ENCODE measurements at places on chromosomes 7 and 10.

DNA sequence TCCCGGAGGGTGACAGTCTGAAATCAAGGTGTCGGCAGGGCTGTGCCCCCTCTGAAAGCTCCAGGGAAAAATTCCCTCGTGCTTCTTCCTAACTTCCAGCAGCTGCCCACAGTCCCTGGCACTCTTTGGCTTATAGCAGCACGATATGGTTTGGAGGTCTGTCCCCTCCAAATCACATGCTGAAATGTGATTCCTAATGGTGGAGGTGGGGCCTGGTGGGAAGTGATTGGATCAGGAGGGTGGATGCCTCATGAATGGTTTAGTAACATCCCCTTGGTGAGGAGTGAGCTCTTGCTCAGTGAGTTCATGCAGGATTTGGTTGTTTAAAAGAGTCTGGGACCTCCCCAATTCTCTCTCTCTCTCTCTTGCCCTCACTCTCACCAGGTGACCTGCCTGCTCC, 51.1 kb downstream of the GPAM start:
- no peak for DNase-seq

DNA sequence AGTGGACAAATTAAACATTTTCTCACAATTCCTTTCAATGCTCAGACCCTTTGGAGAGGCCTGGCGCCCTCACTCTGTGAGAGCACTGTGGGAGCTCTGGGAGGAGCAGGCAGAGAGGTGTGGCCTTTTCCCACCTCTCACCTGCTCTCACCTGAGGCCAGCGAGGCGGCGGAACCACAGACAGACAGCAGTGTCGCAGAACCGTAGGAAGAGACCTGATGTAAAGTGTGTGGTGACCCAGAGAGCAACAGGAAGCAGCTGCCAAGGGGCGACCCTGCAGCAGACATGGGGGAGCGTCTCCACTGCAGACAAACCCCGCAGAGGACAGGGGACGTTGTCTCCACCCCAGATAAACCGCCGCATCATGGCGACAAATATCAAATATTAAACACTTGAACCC, 15.6 kb upstream of the PARP12 start:
- DNase-seq, result no peak

- DNase-seq, result no peak
These were observed 400.5 kb downstream of the IPMK start for GRCh38 chr10:57867241-57867640.

GRCh38 chr7:36165802-36166201, 12.7 kb downstream of the EEPD1 start:
- DNase-seq, result no peak

DNA sequence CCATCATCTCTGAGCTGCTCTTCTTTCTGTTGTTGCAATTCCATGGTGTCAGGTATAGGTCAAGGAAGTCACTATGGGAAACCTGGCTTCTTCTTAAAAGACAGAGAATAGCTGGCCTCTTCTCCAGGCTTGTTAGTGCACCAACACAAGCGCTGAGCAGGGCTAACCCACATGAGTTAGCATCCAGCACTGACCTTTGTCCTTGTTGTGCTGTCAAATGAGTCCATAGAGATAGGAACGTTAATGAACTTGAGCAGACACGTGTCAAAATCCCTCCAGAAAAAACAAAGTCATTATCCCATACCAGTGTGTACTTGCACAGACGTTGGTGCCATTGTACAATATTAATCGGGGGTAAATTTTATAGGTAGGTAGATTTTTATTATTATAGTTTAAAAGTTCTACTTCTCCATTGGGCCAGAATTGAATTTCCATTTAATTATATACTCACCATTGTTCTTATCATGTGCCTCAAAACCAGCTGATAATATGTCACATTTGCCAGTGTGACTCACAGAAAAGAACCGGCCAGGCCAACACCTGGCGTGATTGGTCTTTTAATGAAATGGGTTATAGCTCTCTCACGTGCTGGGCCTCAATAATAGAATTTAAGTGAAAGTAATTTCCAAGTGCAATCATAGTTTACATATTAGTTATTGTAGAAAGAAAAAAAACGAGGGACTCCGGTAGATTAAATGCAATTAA, 468.8 kb upstream of the MGMT start:
- DNase-seq, result no peak

- DNase-seq, result no peak
These were observed 3.2 kb upstream of the DGKB start for GRCh38 chr7:14905764-14906163.

DNA sequence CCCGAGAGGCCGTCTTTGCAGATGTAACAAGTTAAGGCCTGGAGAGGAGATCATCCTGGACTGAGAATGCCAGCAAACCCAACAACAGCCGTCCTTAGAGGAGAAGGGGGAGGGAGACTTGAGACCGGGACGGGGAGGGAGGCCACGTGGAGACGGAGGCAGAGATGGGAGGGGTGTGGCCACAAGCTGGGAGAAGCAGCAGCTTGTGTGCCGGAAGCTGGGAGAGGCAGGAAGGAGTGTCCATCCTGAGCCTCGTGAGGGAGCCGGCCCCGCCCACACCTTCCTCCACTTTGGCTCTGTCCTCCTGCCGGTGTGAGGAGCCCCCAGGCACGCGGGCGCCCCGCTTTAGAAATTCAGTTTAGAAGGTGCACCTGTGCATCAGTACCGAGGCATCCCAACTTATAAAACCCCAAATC, 95.7 kb downstream of the DNAJB6 start:
- DNase-seq, result no peak

DNA sequence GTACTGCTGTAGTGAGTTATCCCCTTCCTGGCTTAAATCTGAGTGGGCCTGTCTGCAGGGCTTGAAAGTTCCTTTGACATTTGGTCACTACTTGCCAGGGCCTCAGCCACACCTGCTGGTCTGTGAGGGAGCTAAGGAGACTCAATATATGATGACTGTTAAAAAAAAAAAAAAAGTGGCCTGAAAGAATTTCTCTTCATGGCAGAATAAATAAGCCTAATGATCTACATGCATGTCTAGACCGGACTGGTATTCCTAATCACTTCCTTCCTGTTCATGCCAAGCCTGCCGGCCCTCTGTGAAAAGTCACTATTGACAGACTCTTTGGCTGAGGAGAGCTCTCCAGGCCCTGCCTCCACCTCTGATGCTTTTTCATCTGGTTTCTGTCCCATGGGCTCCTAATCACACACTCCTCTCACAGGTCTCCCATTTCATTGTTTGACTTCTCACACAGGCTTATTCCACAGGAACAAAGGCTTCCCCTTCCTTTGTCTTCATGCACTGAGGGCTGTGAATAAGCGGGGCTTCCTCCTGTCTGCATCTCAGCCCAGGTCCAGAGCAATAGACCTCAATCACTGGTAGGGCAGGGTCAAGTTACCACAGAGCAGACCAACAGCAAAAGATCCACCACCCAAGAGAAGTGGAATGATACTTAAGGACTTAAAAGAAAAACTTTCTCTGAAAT, 99.1 kb upstream of the SEC61G start:
- no peak for DNase-seq

DNA sequence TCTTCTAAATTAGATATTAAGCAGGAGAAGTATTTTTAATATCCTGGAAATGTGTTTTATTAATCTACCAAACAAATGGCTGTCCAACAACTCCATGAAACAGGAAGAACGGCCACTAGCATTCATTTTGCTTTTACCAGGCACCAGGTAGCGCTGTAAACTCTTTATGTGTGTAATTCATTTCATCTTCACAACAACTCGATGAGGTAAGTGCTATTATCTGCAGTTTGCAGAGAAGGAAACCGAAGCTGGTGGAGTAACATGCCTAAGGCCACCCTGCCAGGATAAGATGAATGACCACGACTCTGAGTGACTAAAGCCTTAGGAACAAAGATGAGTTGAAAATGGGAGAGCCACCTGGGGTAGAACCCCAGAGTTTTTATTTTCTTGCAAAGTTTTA, 101.2 kb downstream of the KIAA1217 start:
- DNase-seq, result no peak

GRCh38 chr7:27212497-27213432, 12.9 kb upstream of the HOXA13 start:
- no peak for DNase-seq

DNA sequence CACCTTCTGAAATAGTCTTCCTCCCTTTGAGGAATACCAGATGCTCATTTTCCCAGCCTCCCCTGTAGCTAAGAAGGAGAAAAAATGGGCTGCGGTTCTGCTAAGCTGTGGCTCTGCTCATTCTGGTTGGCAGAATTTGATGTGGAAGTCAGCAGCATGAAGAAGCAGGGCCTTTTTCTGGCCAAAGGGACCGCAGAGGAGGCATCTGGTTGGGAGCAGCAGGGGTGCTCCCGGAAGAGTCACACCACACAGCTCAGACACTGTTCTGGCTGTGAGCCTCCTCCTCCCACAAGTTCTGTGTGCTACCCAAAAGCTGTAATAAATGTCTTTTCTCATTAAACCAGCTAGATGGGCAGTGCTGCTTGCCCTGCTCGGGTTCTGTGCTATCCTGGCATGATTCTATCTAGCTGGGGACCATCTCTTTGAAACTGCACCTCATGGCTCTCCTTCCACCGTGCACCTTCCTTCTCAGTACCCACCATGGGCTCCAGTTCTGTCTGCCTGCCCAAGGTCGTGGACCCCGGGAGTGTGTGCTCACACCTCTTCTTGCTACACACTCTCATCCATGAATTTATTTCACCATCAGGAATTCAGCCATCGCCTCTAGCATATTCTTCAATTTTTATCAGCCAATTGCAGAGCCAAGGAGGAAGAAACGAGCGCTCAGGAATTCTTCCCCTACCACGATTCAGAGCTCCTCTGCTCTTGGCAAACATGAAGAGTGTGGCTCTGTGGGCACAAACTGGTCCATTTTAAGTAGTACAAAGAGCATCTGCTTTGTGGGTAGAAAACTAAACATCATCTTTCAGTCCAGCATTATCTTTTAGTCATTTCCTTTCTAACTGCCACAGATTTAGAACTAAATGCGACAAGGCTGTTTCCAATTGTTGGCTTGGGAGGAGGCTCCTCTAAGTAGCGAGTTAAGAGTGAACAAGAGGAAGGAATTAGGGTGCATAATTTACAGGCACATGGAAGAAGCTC, 76.9 kb downstream of the FAM171A1 start:
- DNase-seq, result no peak

DNA sequence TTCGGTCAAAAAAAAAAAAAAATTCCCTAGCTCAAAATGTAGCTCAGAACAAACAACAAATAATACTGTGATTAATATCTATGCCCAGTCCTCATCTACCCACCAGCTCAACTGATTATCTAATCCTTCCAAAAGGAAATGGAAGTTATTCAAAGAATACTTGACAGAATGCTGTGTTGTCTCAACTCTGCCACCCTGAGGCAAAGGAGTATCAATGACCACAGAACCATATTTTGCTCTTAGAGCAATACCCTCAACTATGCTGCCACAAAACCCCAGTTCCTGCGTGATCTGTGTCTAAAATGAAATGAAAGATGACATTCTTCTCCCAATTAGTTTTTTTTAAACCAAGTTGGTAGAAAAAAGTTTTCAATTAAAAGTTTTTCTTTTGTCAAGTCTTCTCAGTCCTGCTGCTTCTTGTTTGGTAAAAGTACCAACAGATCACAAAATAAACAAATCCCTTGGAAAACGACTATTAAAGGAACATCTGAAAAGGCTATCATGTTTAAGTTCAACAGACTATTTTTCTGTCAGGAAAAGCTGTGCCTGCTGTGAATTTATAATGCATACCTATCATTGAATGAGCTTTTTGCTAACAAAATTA, 21.6 kb downstream of the RBM28 start:
- DNase-seq, result no peak

DNA sequence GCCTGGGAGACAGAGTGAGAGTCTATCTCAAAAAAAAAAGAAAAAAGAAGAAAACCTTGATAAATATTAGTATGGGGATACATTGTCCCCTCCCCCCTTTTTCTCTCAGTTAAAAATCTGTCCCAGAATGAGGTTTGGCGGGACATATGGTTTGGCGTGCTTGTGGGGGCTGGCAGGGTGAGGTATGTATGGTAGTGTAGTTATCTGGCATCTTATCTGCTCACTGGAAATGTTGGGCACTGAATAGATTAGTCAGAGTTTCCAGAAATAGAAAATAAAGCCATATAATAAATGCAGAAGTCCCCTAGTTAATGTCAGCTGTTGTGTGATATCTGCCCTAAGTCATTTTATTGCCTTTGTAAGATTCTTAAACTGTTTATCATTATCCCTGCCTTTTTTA, 397.5 kb upstream of the GALNT17 start:
- no peak for DNase-seq

DNA sequence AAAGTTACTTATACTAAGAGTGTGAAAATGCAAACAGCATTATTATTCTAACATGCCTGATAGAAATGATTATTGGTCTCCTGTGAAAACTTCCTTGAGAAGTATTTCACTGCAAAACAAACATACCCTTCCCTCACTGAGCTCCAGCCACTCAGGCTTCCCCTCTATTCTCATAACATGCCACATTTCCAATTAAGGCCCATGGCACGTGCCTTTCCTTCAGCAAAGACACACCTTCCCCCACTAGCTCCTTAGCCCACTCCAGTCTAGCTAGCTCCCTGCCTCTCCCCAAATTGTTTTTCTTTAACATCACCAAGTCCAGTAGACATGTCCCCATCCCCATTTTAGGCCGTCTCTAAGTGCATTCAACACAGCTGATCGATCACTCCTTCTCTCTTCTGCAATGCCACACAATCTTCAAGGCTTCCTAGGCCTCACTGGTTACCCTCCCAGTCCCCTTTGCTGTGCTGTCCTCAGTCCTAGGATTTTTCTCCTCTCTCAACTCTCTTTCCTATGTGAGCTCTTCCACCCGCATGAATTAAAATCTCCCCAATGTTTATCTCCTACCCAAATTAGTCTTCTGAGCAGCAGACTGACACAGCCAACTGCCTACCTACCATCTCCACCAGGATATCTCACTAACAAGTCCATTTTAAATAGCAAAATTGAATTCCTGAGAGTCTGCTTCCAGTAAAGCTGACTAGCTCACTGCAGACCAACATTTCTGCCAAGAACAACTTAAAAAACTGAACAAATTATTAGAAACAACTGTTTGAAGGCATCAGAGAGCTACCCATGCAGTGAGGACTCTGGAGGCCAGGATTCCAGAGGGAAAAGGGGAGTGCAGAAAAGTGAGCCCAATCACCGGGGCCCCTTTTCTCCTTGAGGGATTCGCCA, 11.9 kb downstream of the CYTH3 start:
- DNase-seq, result no peak

DNA sequence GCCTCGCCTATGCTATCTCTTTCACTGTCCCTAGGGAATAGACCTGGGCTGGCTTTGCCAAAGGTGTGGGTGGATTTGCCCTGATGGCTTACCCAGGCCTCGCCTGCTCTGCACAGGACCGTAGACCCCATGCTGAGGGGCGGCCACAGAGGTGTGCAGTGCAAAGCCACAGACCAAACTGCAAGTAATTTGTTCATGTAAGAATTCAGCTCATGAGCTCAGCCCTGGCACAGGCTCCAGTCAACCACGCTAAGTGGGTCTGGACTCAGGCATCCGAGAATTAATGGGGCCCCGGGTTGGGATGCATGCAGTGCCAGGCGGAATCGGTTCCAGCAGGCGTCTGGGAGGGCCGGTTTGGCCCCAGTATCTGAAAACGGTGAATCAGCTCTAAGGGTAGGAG, 445.2 kb downstream of the DNAJB6 start:
- no peak for DNase-seq

GRCh38 chr10:120802935-120803334, 48.2 kb upstream of the WDR11 start:
- DNase-seq, result no peak

- DNase-seq, result no peak
These were observed 39.8 kb downstream of the CDC123 start for GRCh38 chr10:12235796-12236195.

GRCh38 chr10:48574322-48574796, 30.5 kb downstream of the ARHGAP22 start:
- DNase-seq, result no peak
